ENCODE measurements at places on chromosomes 6 and 20. TPM values are rescaled to one million over a fixed set of nuclear protein-coding genes. Genes with fewer than 3 reads are reported as not detected.

HLA-DRA gene
- 438 TPM for total RNA-seq

NINL gene
- total RNA-seq = 10.8 TPM

ASIP gene
- total RNA-seq = not detected

MDFI gene
- 2.6 TPM for total RNA-seq

TRMT6 gene
- total RNA-seq = 5.6 TPM

SLC13A3 gene
- not detected for total RNA-seq

SCRT2 gene
- total RNA-seq = not detected

TMEM74B gene
- total RNA-seq = 11.6 TPM

- H3K4me1 ChIP-seq = no peaks in the 10 kb centered on the region
- H3K27ac ChIP-seq = no peak overlapping the region
- no peak for DNase-seq
These were observed 676.0 kb upstream of the MARCKS start for GRCh38 chr6:113181164-113181563.

- DNase-seq = no peak
- peaks cover 8% of the 10 kb centered on the region for H3K4me1 ChIP-seq
- no peaks in the 10 kb centered on the region for H3K27me3 ChIP-seq
These were observed 26.0 kb downstream of the TRAM2 start for GRCh38 chr6:52550870-52551269.

DNA sequence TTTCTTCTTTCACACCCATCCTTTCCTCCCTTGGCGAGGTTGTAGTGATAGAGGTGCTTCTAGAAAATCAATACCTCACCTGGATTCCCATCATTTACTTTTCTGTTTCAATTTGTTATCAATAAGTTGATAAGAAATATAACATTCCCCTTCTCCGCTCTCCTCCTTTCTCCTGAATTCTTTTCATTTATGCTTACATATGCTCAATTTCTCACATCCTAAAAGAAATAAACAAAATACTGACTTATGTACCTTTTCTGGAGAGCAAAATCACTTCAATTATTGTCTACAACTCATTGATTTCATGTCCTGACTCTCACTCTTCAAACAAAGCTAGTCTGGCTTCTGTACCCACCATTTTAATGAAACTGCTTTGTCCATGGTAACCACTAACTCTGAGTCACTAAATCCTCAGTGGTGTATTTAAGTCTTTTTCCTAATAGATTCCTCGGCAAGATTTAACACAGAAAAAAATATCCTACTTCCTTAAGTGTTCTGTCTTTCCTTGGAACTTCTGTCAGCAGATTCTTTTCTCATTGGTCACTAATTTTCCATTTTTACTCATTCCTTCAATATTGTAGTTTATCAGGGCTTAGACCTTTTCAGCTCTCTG lies 289.6 kb downstream of the RFPL4B start:
- no peak overlapping the region for H3K4me3 ChIP-seq
- no peaks in the 10 kb centered on the region for H3K27me3 ChIP-seq
- no peak overlapping the region for H3K27ac ChIP-seq
- H3K4me1 ChIP-seq = no peaks in the 10 kb centered on the region

DNA sequence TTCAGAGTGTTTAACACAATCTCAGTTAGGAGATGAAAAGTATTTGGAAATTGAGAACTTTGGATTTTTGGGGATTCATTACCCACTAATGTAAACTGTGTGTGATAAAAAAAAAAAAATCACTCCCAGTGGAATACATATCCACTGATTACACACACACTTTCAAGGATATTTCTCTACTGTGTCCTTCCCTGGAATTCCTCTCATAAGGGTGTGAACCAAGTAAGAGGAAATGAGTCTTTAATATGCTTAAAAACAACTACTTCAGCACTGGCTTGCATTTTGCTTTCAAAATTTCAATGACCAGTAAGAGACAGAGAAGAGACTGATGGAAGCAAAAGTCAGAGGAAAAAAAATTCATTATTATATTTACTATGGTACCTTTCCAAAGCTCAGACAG lies 24.5 kb upstream of the MYCT1 start:
- H3K27me3 ChIP-seq = no peaks in the 10 kb centered on the region
- no peak overlapping the region for H3K27ac ChIP-seq
- no peak for DNase-seq
- H3K4me3 ChIP-seq = no peak overlapping the region
- no peaks in the 10 kb centered on the region for H3K36me3 ChIP-seq

DNA sequence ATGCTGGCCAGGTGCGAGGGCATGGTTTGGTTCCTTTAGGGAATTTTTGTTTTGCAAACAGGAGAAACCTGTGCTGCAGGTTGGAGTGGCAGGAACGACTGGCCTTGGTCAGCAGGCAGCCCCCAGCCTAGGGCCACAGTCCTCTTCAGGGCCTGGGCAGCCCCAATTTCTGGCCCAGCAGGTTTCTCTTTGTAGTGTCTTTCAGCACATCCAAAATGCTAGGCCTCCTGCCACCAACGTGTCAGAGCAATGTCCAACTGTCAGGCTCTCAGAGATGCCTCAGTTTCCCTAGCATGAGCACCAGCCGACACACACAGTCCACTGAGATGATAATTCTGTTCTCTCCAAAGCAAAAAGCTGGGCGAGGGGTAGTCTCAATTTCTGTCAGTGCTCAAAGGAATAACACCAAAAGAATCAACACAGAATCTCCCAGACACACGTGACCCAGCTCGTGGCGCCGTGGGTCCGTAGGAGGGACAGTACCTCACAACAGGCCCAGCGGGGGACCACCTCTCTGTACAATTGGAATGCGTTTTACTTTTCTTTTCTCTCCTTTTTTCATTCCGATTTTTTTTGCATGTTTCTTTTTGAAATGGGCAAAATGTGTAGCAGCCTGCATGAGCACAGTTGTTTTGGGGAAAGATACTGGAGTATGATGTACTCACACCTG lies 125.9 kb downstream of the TAF4 start:
- no peaks in the 10 kb centered on the region for H3K36me3 ChIP-seq
- no peaks in the 10 kb centered on the region for H3K4me1 ChIP-seq
- DNase-seq = no peak

- H3K4me1 ChIP-seq = no peaks in the 10 kb centered on the region
- no peak for DNase-seq
- peak overlapping the region; percentile 45 for H3K4me3 ChIP-seq
These were observed 26.7 kb upstream of the TTPAL start for GRCh38 chr20:44448753-44449546.

GRCh38 chr6:146149770-146150169 lies 120.9 kb downstream of the GRM1 start:
- no peaks in the 10 kb centered on the region for H3K4me1 ChIP-seq
- no peak for DNase-seq
- H3K27ac ChIP-seq = no peak overlapping the region
- no peaks in the 10 kb centered on the region for H3K27me3 ChIP-seq

DNA sequence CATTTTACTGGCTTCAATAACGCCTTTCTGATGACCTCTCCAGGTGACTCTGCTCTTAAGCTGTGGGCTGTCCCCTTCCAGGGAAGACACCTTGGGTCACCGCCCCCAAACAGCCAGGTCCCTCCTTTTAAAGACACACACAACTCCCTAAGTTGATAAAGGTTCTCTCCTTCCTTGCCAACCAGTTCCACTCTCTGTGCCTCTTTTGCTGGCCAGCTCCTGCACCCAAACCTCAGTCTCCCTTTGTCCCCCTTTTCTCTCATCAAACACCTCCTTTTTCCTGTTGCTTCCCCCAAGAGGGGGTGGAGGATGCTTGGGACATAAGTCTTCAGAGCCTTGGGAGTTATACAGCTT lies 1.0 kb downstream of the NCOA6 start:
- DNase-seq = peak; percentile 81
- no peaks in the 10 kb centered on the region for H3K36me3 ChIP-seq
- H3K4me3 ChIP-seq = peak overlapping the region; percentile 98
- peak overlapping the region; percentile 98 for H3K27ac ChIP-seq
- peaks cover 27% of the 10 kb centered on the region for H3K4me1 ChIP-seq
- H3K27me3 ChIP-seq = no peaks in the 10 kb centered on the region

GRCh38 chr6:109706513-109706912 lies 15.4 kb downstream of the FIG4 start:
- H3K27me3 ChIP-seq = no peaks in the 10 kb centered on the region
- no peaks in the 10 kb centered on the region for H3K4me1 ChIP-seq
- no peak overlapping the region for H3K4me3 ChIP-seq
- H3K36me3 ChIP-seq = no peaks in the 10 kb centered on the region

- H3K4me1 ChIP-seq = no peaks in the 10 kb centered on the region
- no peaks in the 10 kb centered on the region for H3K36me3 ChIP-seq
- no peak for DNase-seq
- no peak overlapping the region for H3K4me3 ChIP-seq
- H3K27me3 ChIP-seq = no peaks in the 10 kb centered on the region
These were observed 24.7 kb downstream of the ADGRG6 start for GRCh38 chr6:142326540-142326939.

DNA sequence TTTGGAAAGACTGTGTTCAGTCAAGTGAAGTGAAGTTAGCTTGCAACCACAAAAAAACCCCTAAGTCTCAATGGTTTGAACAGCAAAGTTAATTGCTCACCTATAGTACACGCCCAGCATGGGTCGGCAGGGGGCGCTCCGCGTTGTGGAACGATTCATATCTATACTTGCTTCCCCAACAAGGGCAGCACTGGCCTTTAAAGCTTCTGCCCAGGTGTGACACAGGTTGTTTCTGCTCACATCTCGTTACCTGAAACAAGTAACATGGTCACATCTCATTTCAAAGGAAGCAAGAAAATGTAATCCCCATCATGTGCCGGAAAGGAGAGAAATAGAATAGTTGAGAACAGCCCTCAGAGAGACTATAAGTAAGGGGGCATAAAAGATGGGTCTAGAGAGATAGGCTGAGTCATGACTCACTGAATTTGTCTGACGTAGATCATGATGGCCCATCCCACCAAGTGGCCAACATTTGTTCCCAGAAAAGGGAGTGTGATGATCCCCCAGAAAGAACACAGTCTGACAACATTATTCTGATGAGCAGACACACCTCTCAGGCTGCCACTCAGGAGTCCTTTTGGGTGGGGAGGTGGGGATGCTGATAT lies 29.0 kb downstream of the HNF4A start:
- H3K27ac ChIP-seq = no peak overlapping the region
- H3K36me3 ChIP-seq = no peaks in the 10 kb centered on the region
- no peaks in the 10 kb centered on the region for H3K4me1 ChIP-seq
- H3K27me3 ChIP-seq = no peaks in the 10 kb centered on the region

DNA sequence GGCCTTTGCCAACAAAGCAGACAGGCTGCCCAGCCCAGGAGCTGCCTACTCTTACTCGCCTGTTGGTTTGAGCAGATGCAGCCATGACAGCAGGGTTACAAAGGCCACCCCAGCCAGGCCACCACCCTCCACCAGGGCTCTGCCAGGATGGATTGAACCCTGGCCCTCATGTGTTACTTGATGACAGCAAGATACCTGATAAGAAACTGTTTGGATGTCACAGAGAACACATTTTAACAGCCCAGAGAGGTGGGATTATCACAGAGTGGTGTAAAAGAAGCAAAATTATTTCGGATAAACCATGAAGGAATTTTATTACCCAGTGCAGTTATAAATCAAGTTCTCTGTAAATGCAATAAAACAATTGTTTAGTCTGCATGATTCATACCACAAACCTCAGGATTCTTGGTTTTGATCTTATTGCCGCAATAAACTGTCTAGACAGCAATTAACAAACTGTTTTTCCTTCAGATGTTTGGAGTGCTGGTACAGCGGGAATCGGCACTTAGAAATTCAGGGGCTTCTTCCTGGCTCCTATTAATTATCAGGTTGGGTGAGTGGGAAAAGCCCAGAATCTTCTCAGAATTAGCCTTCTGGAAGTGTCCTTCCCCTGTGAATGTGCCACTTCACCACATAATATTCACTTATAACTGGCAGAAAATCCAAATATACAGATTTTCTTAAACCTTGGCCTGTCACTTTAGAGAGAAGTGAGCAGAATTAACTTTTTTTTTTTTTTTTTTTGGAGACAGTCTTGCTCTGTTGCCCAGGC lies 58.0 kb upstream of the SALL4 start:
- no peaks in the 10 kb centered on the region for H3K27me3 ChIP-seq
- no peaks in the 10 kb centered on the region for H3K4me1 ChIP-seq
- DNase-seq = no peak

DNA sequence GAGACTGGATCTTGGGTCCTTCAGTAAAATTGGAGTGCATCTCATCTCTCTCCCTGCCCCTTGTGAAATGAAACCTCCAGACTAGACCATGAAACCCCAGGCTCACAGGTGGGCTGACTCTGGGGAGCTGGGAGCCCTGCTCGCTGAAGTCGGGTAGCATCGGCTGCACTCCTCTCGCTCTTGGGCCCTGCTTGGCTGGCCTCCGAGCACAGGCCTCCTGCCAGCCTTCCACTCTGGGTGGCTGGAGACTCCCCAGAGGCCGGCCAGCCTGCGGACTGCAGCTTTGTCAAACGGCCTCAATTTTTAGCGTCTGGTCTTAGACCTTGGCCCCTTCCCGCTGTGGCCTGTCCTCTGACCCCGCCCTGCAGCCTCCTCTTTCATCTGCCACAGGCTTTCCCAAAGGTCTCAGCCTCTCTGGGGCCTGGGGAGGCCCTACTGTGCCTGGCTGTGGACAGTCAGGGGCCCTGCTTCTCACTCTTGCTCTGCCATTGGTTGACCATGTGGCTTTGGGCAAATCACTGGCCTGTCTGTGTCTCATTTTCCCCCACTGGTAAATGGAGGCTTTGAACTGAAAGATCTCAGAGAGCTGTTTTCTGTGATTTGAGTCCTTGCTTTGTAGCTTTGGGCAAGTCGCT lies 45.1 kb downstream of the SRC start:
- H3K4me1 ChIP-seq = no peaks in the 10 kb centered on the region
- no peak overlapping the region for H3K27ac ChIP-seq
- no peak overlapping the region for H3K4me3 ChIP-seq
- H3K27me3 ChIP-seq = no peaks in the 10 kb centered on the region
- no peak for DNase-seq

GRCh38 chr6:125104425-125104824 lies 49.1 kb upstream of the TPD52L1 start:
- H3K27me3 ChIP-seq = no peaks in the 10 kb centered on the region
- no peak overlapping the region for H3K4me3 ChIP-seq
- H3K4me1 ChIP-seq = no peaks in the 10 kb centered on the region
- no peaks in the 10 kb centered on the region for H3K36me3 ChIP-seq

DNA sequence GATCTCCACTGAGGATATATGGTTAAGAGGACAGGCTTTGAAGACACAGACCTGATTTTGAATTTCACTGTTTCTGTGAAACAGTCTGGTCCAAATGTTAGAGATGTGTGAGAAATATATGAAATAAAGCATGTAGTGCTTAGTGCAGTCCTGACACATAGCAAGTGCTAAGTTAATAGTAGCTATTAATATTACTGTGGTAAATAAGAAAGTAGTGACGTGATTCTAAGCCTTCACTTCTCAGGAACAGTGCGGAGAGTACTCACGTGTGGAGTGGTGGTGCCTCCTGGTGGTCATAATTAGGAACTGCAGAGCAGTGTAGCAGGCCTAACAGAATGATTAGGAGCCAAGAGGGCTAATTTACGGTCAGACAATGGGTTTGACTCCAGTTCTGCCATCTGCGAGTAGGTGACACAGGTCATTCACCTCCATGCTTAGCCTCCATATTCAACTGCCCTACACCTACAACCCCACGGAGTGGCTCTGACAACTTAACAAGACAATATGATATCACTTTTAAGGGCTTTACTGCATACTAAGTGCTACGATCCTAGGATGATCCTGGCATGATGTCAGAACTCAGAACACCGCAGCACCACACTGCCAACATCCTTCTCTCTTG lies 106.2 kb downstream of the JPH2 start:
- H3K4me1 ChIP-seq = no peaks in the 10 kb centered on the region
- H3K27ac ChIP-seq = no peak overlapping the region
- H3K4me3 ChIP-seq = no peak overlapping the region

- no peak overlapping the region for H3K4me3 ChIP-seq
- no peaks in the 10 kb centered on the region for H3K27me3 ChIP-seq
- H3K36me3 ChIP-seq = no peaks in the 10 kb centered on the region
- DNase-seq = no peak
- H3K27ac ChIP-seq = no peak overlapping the region
- no peaks in the 10 kb centered on the region for H3K4me1 ChIP-seq
These were observed 3.7 kb upstream of the CST11 start for GRCh38 chr20:23456409-23456808.

GRCh38 chr6:138973466-138974153 lies 14.4 kb downstream of the REPS1 start:
- no peak overlapping the region for H3K4me3 ChIP-seq
- H3K27me3 ChIP-seq = no peaks in the 10 kb centered on the region
- no peaks in the 10 kb centered on the region for H3K36me3 ChIP-seq

All from Peyer's patch (tissue), 4 donors.